ENCODE measurements at places on chromosomes 1 and 21. TPM values are rescaled to one million over a fixed set of nuclear protein-coding genes. Genes with fewer than 3 reads are reported as not detected.

DNA sequence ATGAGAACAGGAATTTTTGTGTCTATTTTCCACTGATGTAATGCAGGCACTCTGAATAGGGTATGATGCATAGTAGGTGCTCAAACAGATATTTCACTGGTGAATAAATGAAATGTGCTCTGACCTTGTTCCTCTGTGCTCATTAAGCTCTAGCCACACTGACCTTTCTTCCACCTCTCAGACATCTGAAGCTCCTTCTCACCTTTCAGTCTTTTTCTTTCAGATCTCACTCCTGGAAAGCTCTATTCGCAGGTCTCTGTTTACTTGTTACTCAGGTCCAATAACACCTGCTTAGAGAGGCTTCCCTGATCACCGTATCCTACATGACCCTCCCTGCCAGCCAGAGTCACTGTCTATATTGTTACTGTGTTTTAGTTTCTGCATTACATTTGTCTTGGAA lies 59.2 kb upstream of the IVNS1ABP start:
- no peak for DNase-seq

GRCh38 chr1:68175621-68176398 lies 56.5 kb downstream of the WLS start:
- no peak for DNase-seq

DNA sequence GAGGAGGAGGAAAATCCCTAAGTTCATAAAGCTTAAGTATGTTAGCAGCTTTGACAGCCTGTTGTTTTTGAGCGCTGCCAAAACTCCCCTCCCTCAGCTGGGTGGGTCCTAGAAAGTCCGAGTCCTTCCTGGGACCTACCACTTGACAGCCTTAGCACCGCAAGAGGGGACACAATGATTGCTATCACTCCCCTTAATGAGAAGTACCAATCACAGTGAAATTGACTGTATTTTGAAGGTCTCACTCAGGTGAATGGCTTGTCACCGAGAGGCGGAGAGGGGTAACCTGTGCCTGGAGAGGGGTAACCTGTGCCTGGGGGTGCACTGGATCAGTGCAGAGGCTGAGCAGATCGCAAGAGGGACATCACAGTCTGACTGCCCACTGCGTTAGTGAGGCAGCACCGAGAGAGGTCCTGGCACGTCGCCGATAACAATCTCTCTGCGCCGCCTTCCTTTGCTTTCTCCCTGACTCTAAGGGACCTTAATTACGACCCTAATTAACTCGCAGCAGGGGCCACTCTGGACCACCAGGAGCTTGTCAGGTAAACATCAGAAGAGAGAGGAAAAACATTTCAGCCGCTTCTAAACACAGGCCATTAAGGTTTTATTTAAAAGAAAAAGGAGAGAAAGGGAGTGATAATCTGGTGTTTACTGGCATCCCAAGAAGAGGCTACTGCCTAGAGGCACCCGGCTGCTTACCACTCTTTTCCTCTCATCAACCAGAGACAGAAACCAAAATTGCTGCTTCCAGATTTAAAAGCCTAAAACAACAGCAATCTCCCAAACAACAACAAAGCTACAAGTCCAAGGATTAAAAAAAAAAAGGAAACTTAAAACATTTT lies 25.7 kb upstream of the KCNK1 start:
- DNase-seq, result no peak

GRCh38 chr1:11960276-11960675 lies 20.0 kb upstream of the MFN2 start:
- DNase-seq, result no peak

GRCh38 chr1:199867601-199868000 lies 159.9 kb upstream of the NR5A2 start:
- DNase-seq, result no peak

DNA sequence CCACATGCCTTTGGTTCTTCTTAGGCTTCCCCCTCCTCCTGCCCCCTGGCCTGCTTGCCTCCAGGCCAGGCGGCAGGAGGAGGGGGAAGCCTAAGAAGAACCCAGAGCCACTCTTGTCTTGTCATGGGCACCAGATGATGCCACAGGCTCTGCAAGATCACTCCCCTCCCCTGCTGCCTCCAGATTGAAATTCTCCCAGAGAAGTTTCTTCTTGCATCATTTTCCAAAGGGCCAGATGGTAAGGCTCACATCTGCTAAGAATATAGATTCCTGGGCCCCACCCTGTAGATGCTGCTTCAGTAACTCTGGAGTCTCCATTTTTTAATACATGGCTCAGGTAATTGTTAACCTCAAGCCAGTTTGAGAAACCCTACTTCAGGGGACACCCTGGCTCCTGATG lies 60.8 kb downstream of the FAM163A start:
- no peak for DNase-seq

DNA sequence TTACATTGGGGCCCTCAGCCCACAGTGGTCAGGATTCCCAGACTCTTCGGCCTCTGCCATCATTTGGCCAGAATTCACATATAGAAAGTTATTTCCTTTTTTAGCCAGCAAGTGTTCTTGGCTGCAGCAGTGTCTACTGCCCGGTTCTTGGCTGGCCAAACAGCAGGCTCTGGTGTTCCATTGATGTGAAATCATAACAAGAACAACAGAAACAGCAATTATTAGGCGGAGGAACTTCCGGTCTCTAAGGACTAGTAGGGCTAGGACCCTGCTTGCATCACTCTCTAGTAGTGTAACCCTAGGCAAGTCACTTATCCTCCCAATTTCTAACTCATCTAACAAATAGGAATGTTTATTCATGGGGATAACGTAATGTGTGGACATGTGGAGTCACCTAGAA lies 8.7 kb upstream of the GJA5 start:
- DNase-seq, result no peak

- DNase-seq, result peak; percentile 6
Measured at GRCh38 chr1:79716447-79716846, 709.9 kb upstream of the ADGRL4 start.

DNA sequence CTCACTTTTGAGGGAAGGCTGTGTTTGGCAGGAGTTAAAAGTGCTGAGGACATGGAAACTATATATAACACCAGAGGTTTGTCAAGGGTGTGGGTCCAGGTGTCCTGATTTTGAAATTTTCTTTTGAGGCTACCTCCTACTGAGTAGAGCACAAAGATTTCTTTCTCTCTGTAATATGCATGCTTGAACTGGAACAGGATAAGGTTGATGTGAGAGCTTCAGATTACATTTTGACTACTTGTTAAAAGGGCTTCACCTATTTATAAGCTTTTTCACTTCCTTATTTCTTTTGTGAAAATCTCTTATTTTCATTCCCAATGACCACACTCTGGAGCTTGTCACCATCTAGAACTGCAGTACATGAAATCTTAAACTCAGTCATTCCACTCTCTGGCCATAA lies 59.8 kb upstream of the PLA2G4A start:
- no peak for DNase-seq

GRCh38 chr1:232627171-232627570 lies 2.8 kb downstream of the SIPA1L2 start:
- DNase-seq, result no peak

- DNase-seq, result no peak
Measured at GRCh38 chr1:47180603-47181094, 9.2 kb downstream of the PDZK1IP1 start.

DNA sequence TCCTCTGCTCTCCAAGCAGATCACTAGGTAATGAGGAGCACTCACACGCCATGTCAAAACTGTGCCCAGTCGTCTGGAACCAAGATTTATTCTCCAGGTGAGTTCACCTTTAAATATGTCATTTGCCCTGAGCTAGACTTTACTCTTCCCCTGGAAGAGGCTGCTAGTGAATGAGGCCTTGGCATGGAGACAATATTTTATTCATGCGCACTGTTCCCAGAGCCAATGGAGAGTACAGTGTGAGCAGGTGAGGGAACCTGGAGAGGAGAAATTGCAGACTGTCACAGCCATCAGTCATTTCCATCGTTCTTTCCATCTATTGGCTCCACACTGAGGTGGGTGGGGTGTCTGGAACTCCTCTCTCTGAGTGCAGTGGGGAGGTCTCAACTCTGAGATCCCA lies 333.6 kb downstream of the KCNH1 start:
- DNase-seq, result no peak

DNA sequence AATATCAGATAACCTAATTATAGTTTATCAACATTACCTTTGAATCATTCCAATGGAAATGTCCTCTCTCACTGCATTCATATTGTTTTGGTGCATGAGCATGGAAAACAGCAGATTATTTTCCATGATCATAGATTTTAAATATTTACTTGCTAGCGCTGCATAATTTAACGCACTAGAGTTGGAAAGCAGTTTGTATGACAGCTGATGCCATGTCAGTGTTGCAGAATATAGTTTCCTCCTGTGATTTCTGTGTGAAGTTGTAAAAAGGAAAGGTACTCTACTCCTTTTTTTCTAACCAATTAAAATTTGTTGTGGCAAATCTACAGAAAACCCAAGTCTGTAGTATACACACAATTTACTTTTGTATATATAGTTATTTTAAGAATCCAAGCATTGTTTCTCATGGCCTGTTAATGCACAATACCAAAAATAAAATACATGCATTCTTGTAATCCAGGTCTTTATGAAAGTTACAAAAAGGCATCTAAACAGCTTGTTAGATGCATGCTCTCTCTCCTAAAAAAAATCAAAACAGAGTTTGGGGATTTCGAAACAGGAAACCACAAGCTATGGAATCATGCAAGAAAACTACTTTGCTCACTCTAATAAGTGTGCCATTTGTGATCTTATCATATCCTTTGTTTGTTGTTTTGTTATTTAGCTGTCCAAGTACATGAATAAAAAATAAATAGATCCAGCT lies 1.9 kb upstream of the ATG4C start:
- DNase-seq, result no peak

GRCh38 chr1:232629250-232630046 lies 485 bp downstream of the SIPA1L2 start:
- no peak for DNase-seq

DNA sequence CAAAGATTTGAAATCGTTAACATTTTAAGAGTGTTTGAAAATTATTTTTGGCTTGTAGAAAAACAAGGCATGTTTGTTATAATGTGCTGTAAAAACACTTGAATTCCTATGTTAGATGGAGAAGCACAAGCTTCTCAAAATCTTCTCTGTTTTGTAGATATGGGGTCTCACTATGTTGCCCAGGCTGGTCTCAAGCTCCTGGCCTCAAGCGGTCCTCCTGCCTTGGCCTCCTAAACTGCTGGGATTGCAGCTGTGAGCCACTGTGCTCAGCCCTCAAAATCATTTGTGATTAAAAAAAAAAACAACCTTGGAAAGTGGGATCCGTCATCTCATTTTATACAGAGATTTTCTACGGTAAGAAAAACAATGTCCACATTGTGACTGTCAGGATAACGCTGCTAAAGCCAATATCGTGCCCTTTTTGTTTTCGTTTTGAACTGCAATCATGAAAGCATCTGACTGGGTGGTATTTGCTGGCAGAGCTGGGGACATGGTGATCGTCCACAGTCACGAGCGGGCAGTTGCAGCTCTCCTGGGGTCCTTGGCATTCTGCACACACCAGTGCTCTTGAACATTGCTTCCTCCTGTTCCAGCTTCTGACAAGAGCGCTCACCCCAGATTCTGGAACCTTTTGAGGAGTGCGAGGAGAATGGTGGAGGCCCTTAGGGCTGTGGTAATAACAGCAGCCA lies 112.5 kb downstream of the PGBD5 start:
- DNase-seq, result no peak

DNA sequence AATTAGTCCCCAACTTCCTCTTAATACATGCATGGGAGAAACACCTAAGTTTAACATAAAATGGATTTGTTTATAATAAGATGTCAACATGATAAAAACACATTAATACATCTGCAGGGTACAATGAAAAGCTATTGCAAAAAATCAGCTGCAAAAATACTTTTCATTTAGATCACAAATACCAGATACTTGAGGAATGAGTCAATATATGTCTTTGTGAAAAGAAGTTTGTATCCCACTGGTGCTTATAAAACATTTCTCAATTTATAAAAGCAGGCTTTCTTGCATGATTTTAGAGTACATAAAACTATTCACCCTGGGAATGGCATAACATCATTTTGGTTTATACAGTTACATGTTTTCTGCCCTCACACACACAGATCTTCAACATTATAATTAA lies 18.6 kb upstream of the PRKAA2 start:
- no peak for DNase-seq

DNA sequence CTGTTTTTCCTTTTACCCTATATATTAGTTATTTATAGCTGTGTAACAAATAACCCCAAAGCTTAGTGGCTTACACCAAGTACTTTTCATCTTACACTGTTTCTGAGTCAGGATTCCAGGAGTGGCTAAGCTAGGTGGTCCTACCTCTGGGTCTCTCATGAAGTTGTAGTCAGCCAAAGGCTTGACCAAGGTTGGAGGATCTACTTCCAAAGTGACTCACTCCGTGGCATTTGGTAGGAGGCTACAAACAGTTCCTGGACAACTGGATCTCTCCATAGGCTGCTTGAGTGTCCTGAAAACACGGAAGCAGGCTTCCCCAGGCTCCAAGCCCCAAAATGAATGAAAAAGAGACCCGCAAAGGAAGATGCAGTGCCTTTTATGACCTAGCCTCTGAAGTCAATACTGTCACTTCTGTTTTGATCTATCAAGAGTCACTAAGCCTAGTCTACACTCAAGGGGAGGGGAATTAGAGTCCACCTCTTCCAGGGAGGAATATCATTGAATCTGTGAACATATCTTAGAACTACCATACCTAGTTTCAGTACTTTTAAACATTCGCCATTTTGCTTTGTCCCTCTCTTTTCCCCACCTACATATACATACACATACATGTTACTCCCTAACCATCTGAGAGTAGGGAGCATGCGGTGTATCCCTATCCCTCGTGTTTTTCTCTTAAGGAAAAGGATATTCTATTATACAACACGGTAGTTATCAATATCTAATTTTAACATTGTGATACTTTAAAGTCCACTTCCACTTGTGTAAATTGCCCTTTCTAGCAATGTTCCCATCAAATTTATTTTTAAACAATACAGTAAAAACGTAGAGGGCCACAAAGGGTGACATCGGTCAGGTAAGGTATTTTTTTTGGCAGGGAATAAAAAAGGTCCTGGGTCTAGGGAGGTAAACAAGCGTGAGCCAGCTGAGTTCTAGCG lies 67.2 kb downstream of the SLC35A3 start:
- DNase-seq, result no peak

- DNase-seq, result no peak
Measured at GRCh38 chr1:92219028-92219427, 1.3 kb downstream of the C1orf146 start.

Gene TSPAN1
- 9.9 TPM for total RNA-seq

Gene SLC1A7
- not detected for total RNA-seq

Gene TFAP2E
- 6.1 TPM for total RNA-seq

Gene TMEM269
- 0.34 TPM for total RNA-seq

Gene TAS1R1
- not detected for total RNA-seq

Gene LAX1
- total RNA-seq, result 0.12 TPM

Gene AMY2A
- total RNA-seq, result 0.42 TPM

Gene LMO4
- total RNA-seq, result 38.5 TPM

Gene ZNF648
- 0.57 TPM for total RNA-seq

Gene ZFP69
- not detected for total RNA-seq

Gene ITPKB
- total RNA-seq, result 4.4 TPM

Gene DMRTA2
- not detected for total RNA-seq
